Left ventricle myocardium inferior (tissue), 1 donor: ENCODE measurements at places on chromosomes 2 and 18.

GRCh38 chr2:239676716-239677452 lies 276.1 kb upstream of the HDAC4 start:
- no peak for DNase-seq

GRCh38 chr2:150513647-150514046 lies 26.2 kb upstream of the RND3 start:
- DNase-seq = no peak

- DNase-seq = no peak
These were observed 11.0 kb upstream of the SMCHD1 start for GRCh38 chr18:2644535-2644934.

GRCh38 chr2:205025580-205026240 lies 480.4 kb downstream of the PARD3B start:
- DNase-seq = no peak

DNA sequence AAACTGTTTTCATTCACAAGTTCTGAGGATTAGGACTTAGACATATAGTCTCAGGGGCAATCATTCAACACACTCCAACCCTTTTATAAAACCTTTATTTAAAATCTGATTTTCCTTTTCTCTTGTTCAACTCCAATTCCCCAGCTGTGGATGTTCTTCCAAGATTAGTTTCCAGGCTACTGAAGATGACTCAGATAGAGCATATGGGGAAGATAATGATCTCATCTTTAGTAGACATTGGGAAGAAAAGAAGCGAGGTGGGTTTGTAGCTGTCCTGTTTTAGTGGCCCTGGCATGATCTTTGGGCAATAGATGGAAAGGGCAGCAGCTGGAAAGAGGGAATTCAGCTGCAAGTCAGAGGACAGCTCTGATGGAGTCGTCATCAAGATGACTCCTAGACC lies 247.7 kb upstream of the CCDC68 start:
- no peak for DNase-seq
